AG04449 (cell line): ENCODE measurements at places on chromosomes 11 and 22.

DNA sequence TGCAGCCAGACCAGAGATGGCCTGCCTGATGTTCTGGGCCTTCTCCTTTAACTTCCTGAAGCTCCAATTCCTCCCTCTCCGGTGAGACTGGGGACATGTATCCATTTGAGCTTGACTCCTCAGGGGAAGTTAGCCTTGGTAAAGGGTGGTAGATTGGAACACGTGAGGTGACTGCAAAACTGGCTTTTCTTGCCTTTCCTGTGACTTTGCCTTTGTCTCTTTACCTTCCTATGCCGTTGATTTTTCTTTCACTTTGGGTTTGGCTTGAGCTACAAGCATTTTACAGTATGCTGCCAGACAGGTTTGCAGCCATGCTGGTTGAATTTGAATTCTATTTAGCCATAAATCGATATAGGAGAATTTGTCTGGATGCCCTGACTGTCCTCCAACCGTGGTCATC, 16.8 kb upstream of the GLYATL1 start:
- no peak for DNase-seq

- DNase-seq = no peak
Observed at GRCh38 chr11:6405052-6405667, 13.7 kb downstream of the APBB1 start.

DNA sequence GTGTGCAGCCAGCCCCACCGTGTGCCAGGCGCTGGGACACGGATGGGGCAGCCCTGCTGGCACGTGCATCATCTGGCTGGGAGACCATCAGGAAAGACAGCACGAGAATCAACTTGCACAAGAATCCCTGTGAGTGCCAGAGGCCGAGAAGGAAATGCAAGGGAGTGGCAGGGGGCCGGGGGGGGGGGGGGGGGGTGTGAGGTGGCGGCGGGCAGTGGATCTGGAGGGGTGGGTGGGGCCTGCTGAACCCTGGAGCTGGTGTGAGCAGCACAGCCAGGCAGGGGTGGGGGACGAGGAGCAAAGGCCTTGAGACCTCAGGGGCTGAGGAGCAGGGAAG, 14.0 kb upstream of the FLRT1 start:
- DNase-seq = no peak

DNA sequence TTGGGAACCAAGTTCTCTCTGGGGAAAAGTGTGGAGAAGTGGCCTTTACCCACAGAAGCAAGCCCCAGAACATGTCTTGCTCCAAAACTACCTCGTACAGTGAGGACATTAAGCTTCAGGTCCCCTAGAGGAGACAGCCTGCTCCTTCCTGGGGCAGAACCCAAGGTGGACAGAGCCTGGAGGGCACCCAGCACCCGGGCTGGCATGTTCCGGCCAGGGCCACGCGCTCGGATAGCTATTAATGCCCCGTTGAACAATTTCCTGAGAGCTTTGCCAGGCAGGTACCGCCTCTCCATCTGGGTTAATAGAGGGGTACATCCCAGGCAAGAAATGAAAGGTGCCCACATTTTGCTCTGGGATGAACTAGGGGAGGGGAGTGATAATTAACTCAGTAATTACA, 169.0 kb upstream of the GRK3 start:
- DNase-seq = no peak

- DNase-seq = no peak
Observed at GRCh38 chr22:26245001-26245400, 75.7 kb downstream of the SEZ6L start.

DNA sequence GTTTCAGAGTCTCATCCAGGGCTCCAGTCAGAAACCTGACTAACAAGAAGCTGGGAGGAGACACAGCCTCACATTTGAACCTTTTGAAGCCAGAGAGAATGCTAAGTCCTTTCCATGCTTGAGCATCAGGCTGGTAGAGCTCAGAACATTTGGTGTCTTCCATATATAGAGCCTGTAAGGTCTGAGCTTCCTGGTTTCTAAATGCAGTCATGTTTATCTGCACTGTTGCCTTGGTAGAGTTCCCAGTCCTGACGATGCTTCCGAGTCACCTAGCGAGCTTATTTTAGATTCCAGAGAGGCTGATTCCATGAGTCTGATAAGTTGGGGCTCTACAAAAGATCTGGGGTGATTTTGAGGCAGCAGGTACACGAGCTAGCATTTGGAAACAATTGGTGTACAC, 68.4 kb upstream of the SORL1 start:
- no peak for DNase-seq

DNA sequence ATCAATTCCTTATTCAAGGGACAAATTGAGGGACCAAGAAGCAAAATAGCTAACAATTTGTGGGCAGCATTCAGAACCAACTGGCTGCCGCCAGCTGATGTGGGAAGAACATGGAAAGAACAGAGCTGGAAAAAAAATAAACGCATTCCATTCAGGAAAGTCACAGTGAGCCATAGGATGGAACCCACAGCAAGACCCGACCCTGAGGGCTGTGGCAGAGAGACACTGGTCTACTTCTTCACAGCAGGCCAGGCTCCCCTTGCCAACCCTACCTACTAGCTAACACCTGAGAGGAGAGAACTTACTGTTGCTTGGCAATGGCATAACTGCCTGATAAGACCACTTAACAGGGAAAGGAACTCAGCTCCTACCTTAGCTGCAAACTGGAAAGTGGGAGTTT, 123.5 kb upstream of the APOA1 start:
- DNase-seq = no peak
